Muscle of leg (tissue), 16 donors: ENCODE measurements at places on chromosomes 5 and 9. TPM values are rescaled to one million over a fixed set of nuclear protein-coding genes. Genes with fewer than 3 reads are reported as not detected.

GRCh38 chr5:14721990-14722656 is 57.6 kb downstream of the OTULIN start:
- no peak for DNase-seq

DNA sequence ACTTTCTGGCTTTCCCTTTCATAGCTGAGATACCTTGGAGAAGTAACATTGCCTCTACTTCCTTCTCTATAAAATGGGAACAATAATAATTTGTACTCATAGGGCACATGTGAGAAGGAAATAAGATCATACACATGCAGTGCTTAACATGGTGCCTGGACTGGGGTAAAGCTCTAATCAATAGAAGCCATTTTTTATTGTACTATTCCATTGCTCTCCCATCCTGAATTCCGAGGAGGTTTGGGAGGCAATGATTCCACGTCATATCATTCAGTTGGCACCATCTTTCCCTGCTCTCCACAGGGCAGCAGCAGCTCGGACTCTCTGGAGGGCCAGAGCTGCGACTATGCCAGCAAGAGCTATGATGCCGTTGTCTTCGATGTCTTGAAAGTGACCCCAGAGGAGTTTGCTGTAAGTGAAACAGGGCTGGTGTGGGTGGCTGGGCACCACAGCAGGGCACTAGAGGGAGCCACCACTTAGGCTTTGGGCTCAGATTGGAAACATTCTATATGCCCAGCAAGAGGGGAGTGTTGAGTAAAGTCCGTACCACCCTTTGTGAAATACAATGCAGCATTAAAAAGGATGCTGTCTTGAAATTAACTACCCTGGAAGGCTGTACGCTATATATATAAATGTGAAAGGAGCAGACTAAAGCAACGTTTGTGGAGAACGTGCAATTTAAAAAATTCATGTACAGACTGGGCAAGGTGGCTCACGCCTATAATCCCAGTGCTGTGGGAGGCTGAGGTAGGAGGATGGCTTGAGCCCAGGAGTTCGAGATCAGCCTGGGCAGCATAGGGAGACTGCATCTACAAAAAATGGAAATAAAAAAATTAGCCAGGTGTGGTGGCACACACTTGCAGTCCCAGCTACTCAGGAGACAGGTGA is 51.2 kb downstream of the RALGPS1 start:
- no peak for DNase-seq

- DNase-seq = peak; percentile 86
These were observed 99.9 kb downstream of the GTF3C4 start for GRCh38 chr9:132769906-132770769.

DNA sequence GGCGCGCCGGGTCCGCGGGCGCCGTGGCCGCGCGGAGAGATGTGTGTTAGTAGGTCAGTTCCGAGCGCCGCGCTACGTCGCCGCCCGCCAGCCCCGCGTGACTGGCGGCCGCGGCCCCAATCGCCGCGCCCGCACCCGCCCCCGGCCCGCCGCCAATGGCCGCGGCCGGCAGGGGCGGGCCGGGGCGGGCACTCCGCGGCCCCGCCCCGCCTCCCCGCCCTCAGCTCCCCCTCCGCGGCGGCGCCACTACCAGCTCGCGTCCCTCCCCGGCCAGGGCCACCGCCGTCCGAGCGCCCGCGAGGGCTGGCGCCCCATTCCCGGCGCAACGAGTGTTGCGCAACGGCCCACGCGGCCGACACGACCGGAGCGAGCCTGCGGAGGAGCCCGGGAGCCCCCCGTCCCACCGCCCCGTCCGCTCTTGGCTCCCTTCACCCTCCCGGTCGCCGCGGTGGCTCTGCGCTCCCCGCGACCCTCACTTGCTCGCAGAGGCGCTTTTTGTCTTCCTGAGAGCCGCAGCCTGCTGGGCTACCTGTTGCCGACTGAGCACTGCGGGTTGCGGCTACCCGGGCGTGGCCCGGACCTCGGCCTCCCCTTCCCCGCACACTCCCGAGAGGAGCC is at the start of gene NFIL3:
TSS of gene NFIL3 (minus strand) at position 48 of the 618 bp plus-strand sequence. CDS start 13,098 bp downstream, outside the sequence.
- peak; percentile 92 for DNase-seq

DNA sequence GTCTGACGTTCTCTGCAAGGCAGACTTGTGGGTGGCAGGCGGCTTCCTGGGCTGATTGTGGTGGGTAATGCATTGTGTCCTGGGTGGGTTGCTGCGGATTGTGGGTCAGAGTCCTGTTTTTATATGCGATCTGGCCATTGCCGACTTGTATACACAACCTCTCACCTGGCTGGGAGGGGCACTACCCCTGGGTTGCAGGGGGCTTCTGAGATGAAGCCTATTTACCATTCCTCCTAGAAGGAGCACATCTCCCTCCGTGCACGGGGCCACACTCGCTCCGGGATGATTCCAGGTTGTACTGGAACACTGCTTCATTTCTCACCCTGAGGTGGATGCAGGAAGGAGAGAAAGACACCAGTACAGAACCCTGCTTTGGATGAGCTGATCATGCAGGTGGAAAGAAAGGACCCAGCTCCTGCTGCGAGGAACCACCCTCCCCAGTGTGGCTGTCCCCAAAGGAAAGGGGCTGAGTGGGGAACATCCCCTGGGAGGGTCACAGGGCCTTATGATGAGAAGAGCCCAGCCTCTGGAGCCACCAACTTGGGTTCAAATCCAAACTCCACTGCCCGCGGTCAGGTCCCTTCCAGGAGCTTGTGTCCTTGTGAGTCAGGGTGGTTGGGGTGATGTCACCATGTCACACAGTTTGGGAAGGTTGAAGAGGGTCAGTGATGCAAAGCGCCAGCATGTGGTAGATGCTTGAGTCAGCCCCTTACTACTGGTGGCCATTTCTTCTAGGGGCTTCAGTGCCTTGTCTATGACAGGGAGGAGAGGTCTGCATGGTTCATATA is 151.8 kb upstream of the COL5A1 start:
- DNase-seq = no peak

RNF180 gene
- 2.3 TPM for total RNA-seq

- no peak for DNase-seq
These were observed 176.5 kb upstream of the TLE4 start for GRCh38 chr9:79395228-79395627.

EGR1 gene
- total RNA-seq = 31.6 TPM

PNPLA7 gene
- 0.80 TPM for total RNA-seq

TMEFF1 gene
- total RNA-seq = 2.7 TPM

KIF20A gene
- total RNA-seq = 17.8 TPM

CYLC2 gene
- total RNA-seq = not detected

DNA sequence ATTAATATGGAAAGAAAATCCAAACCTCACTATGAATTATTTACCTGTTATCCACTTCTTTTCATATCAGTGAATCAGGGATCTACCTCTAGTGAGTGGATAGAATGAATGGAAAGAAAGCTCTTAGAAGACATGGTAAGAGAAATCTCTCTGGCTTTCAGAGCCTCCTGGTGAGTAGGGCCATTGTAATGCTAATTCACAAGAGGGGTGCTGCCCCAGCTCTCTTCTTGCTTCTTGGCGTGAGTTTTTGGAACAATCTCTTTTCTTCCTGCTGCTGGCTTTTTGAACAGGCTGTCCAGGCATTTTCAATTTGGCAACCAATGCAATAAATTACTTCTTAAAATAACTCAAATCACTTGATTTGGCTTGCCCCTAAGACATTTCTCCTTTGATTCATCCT is 49.9 kb upstream of the KCNN2 start:
- peak; percentile 65 for DNase-seq

DNA sequence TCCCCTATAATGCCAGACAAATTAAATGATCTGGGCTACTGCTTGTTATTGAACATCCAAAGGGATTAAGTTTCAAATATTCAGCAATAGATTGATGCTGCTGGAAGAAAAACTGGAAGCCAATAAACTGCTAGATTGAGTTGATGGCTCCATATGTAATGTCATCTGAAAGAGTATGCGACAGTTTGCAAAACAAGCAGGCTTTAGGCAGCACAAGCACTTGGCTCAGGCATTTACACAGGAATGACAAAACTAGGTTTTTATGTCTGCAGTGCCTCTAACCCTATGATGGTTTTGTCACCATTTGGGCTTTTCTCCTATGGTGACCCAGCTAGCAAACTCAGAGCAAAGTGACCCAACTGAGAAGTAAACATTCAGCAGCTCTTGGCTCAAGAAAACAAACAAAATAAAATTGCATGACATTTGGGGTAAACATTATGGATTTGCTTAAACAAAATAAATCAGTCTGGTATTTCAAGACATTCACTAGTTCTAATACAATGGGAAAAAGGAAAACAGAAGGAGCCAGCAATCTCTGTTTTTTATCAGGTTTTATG is 978.5 kb downstream of the DTWD2 start:
- DNase-seq = no peak

DNA sequence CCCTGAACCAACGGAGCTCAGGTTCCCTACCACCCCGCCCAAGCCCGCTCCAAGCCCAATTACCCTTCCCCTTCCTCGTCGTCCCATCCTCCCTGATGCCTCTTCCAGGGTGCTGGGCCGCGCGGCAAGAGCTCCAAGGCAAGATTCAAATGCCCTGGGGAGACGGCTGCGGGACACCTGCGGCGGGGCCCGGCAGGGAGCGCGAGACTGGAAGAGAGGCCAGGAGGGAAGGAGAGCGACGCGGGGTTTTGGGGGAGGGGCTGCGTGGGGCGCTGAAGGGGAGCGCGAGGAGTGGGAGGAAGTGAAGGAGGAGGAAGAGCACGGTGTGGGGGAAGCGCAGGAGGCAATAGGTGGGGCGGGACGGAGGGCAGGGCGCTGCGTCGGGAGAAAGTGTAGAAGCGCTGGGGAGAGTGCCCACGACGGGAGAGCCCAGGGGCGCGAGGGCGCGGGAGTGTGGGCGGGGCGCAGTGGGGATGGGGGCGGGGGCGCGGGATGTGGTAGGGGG is 975 bp upstream of the NXNL2 start:
- peak; percentile 65 for DNase-seq

ZNF462 gene
- 18.8 TPM for total RNA-seq

ROR2 gene
- 5.2 TPM for total RNA-seq

- DNase-seq = peak; percentile 97
These were observed 244.2 kb upstream of the PIK3R1 start for GRCh38 chr5:67971223-67971830.

GRCh38 chr5:107426209-107426608 is 244.5 kb downstream of the EFNA5 start:
- DNase-seq = no peak

DNA sequence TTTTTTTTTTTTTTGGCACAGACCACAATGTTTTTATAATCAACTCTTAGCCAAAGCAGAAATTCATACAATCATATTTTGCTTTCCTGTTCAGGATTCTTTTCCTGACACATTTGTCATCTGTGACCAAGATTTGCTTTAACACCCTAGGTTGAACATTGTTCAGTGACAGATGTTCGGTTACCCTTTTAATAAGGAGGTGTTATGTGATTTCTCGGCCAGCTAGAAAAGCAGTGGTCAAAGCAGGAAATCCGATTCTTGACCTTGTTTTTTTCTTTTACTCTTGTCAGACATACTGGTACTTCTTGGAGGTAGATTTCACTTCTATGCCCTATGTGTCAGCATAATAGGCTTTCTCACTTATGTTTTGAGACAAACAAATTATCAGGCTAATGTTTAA is 335.3 kb upstream of the ACTBL2 start:
- DNase-seq = no peak

GRCh38 chr5:140110646-140110957 is 3.3 kb upstream of the PURA start:
- no peak for DNase-seq

GRCh38 chr9:32326146-32326545 is 58.3 kb upstream of the ACO1 start:
- DNase-seq = no peak

- DNase-seq = peak; percentile 76
These were observed 23.8 kb downstream of the MACROH2A1 start for GRCh38 chr5:135375040-135375793.
